ENCODE measurements at places on chromosomes 16 and 17.

- DNase-seq = no peak
Measured at GRCh38 chr16:86794216-86794864, 216.0 kb downstream of the FOXL1 start.

DNA sequence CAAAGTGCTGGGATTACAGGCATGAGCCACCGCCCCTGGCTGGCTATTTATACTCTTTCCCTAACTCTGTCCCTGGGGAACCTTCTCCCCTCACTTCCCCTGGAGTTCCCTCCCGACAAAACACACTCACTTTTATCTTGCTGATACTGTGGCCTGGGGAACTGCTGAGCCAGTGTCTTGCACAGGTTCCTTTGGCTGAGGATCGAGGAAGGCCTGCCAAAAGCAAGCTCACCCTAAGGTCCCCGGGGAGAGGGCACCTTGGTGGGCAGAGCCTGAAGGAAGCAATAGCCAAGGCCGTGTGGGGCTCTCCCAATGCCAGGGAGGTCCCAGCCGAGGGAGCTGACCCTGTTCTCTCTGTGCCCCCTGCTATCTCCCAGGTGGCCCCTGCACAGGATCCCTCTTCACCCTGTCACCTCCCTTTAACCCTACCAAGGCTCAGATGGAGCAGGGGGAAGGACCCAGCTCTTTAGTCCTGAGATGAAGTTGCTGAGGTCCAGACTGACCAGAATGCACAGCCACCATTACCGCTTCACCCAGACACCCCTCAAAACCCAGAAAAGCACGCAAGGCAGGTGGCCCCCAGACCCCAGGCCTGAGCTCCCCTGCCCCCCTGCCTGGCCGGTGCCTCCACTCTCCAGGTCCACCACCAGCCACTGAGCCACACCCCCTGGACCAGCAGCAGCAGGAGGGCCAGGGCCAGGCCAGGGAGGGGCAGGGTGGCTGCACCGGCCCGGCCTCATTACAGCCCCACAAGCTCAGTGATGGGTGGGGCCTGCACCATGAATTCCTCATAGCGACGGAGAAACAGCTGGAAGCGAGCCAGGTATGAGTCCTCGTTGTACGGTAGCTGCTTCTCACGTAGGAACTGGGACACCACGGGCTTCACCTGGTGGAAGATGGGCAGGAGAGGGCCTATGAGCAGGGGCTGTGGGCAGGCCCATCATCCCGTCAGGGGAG, 5.1 kb upstream of the FDXR start:
- no peak for DNase-seq

DNA sequence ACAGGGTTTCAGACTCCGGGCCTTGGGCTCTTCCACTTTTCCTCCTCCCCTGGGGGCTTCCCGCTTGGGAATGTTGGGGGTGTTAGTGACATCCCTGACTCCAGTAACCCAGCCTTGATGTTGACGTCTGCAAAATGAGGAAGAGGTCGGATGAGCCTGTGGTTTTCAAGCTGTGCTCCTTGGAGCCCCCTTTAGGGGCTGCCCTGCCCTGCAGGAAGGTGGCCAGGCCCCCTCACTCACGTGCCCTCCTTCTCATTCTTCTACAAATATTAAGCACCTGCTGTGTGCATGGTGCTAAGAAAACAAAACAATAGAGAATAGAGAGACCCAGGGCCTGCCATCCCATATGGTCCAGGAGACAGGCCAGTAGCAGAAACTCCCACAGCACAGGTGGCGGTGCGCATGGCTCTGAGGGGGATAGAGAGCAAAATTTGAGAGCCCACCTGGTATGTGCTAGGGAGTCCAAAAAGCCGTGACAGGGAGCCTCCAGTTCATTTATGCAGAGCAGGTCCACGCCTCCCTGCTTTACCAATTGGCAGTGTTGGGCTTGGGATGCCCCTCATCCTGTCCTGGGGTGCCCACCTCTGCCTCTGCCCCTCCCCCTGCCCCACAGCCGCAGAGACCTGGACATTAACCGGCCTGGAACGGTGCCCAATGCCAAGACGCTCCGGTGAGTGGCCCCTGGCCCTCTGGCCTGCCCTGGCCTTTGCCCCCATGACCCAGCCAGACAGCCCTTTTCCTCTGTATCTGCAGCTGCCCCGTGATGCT, 7.4 kb downstream of the NDRG4 start:
- DNase-seq = no peak

DNA sequence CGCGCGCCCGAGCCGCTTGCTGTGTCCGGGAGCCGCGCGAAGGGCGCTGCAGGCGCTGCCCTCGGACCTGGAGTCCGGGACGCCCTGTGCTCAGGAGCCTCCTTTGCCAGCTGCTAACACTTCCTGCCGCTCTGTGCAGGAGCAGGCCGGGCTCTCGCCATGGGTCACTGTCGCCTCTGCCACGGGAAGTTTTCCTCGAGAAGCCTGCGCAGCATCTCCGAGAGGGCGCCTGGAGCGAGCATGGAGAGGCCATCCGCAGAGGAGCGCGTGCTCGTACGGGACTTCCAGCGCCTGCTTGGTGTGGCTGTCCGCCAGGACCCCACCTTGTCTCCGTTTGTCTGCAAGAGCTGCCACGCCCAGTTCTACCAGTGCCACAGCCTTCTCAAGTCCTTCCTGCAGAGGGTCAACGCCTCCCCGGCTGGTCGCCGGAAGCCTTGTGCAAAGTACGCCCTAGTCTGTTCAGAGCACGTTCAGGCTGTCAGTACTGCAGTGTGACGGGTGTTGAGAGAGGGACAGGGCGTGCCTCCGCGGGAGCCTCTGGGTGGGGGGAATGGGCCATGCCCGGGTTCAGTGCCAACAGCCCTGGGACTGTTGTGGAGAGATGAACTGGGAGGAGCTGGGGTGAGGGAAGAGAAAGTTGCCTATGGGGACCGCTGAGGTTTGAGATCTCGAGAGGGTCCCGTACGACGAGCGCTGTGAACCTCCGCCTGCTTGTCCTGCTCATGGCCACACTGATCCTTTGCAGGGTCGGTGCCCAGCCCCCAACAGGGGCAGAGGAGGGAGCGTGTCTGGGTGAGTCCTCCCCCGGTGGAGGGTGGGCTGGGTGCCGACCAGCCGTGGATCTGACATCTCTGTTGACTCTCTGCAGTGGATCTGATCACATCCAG, 1.3 kb downstream of the ZNF276 start:
- peak; percentile 68 for DNase-seq

DNA sequence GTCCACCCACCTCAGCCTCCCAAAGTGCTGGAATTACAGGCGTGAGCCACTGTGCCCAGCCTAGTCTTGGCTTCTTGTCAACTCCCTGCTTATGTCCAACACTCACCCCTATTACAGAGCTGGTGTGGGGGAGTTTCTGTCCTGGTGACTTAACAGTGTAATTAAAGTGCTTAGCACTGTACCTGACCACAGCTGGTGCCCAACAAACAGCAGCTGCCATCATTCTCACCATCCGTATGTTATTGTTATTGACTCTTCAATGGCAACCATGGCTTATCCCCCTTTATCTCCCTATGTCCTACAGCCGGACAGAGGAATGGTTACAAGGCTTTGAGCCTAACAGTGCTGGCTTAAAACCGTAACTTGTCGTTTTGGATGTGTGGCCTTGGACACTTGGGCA, 17.0 kb upstream of the BRCA1 start:
- DNase-seq = no peak

DNA sequence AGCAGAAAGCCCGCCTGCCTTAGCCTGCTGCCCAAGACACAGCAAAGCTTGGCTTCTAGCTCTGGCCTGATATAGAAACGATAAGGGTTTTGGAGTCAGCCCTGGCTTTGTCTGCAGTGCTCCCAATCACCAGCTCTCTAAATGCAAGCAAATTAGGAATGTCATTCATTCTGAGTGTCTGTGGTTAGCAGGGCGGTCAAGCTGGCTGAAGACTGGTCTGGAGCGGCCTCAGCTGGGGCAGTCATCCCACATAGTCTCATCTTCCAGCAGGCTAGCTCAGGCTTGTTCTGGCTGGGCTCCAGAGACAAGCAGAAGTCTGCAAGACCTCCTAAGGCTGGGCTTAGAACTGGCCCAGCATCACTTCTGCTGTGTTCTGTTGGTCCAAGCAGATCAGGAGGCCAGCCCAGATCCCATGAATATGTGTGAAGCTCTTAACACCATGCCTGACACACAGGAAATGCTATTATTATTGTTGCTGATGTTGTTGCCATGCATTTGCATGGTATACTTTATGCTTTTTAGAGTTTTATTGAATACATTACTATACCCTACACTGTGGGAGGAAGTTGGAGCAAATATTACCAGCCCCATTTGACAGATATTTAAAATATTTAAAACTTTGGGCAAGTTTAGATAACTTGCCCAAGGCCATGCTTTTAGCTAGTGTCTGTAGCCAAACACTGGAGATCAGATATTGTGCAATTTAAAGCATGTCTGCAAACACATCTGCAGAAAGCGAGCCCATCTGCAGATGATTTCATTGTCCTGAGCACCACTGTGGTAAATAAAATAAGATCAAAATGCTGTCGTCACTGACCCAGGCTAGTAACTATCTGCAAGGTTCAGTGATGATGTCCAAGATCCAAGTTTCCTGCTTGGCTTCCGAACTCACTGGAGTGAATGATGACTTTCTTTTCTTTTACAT, 24.8 kb downstream of the TMC7 start:
- no peak for DNase-seq

DNA sequence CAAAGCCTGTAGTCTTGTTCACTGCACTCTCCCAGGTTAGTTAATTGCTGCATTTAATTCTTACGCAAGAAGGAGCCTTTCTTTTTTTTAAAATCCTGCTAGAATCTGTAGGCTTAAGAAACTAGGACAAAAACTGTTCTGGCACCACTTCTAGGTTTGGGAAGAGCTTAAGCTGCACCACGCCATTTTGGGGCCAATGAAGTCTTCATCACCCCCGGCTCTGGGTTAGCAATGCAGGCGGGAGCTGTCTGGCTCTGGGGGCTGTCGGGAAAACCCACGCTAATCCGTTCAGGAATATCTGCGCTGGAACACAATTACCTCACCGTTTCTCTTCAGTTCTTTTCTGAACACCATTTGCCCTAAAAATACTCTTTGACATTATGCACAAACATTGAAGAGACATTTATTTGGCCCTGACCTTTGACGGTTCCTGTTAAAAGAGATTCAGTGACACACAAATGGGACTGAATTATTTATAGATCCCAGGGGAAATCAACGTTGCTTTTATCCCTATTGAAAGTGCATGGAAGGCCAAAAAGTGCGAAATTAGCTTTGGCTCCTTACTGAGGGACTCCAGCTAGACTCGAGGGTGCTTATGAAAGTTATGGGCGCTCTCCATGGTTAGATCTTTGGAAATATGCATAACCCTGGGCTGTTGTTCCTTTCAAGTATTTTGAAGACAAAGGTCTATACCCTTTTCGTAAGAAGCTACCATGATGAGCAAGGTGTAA, 249.2 kb downstream of the HAPSTR1 start:
- no peak for DNase-seq

GRCh38 chr17:76550712-76551615, 11.1 kb downstream of the PRCD start:
- DNase-seq = no peak

- no peak for DNase-seq
Measured at GRCh38 chr17:39678340-39679116, 9.3 kb downstream of the PGAP3 start.

DNA sequence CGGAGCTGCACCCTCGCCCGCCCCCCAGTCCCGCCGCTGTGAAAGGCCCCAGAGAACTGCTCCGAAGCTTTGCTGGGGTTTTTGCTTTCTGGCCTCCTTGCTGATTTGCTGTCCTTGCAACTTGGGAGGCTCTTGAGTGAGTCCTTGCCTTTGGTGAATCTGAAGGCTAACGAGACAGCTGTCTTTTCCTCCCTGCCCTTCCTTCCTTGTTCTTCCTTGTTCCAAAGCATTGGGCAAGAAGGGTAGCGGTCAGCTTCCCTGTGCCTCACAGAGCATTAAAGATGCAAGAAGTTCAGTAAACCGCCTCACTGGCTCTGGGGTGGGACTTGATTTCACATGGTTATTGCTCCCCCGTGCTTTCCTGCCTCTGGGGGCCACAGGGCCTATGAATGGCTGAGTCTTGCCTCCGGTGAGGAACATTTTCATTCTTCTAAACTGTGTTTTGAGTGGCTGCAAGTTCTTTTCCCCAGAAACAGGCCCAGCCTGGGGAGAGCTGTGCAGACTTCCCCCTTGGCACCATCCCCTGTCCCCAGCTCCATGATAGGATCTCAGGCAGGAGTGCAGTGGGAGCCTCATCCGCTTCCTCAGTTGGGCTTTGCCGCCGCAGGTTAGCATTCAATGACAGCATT, 1.4 kb downstream of the YPEL2 start:
- no peak for DNase-seq

GRCh38 chr16:83806731-83807130, 1.0 kb upstream of the HSBP1 start:
- DNase-seq = no peak

DNA sequence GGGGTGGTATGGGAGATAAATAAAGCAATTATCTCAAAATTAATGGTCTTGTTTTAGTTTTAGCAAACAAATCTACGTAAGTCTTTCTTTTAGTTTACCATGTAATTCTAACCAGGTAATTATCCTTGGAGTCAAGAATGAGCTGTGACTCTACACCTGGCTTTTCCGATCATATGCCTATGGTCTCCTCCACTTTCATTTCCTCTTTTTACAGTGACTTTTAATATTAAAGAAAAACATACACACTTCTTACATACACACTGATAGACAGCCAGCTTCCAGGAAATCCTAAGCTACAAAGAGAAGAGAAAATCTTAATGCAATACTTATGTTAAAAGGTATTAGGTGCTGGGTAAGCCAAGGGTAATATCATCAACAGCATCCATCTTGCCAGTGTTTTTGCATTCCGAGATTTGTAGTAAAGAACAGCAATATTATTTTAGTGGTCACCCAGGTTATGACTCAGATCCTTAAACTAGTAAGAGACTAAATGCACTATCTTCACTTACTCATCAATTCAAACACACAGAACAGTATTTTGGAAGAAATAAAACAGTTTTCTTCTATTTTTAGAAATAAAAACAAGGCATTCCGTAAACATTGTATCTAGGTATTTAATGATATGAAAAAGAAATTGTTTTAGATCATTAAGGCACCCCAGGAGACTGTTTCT, 4.4 kb upstream of the IRX5 start:
- no peak for DNase-seq

- DNase-seq = no peak
Measured at GRCh38 chr17:83125515-83126274, 46.3 kb downstream of the METRNL start.

- no peak for DNase-seq
Measured at GRCh38 chr16:11334831-11335404, 10.3 kb upstream of the RMI2 start.

DNA sequence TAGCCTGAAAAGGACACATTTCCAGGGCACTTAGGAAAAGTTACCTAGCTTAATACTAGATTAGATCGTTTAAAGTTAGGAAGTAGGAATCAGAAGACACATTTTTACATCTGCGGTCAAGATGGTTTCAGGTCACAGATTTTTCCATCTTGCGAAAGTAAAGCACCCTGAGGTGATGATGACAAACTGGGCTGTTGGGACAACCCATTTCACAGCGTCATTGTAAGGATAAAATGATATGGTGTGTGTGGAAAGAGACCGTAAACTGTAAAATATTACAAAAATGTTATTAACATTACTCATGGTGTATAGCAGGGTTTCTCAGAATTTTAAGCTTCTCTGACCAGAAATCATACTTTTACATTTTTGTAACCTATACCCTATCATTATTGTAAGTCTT, 10.1 kb upstream of the MAP2K6 start:
- no peak for DNase-seq
